ENCODE measurements at places on chromosomes 1 and 21.

DNA sequence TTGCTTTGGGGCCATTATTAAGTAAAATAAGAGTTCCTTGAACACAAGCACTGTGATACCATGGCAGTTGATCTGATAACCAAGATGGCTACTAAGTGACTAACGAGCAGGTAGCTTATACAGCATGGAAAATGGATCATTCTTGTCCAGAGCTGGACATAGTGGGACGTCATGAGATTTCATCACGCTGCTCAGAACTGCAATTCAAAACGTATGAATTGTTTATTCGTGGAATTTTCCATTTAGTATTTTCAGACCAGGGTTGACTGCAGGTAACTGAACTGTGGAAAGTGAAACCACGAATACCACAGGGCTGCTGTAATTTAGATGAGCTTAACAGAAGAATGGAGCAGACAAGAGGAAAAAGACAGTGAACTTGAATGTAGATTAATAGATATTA lies 38.9 kb downstream of the CCDC18 start:
- DNase-seq = no peak

- DNase-seq = no peak
These were observed 181.1 kb downstream of the NEK7 start for GRCh38 chr1:198337886-198338285.

GRCh38 chr1:161999301-162000052 lies 24.2 kb downstream of the OLFML2B start:
- DNase-seq = no peak

DNA sequence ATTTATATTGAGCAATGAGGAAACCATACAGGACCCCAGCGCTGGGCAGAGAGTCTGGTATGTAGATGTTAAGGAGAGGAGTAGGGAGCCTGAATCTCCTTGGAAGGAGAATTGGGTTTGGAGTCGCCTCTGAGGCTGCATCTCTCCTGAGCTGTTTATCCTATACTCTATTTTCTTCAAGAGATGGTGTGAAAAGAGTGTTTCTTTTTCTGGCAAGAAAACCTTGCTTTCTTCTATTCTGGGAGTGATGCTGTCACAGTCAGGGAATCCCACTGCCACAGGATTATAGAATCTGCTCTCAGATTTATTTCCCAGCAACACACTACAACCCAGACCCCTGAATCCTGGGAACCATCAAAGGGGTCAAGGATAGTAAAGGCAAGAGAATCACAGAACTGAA lies 3.3 kb downstream of the LURAP1 start:
- no peak for DNase-seq

DNA sequence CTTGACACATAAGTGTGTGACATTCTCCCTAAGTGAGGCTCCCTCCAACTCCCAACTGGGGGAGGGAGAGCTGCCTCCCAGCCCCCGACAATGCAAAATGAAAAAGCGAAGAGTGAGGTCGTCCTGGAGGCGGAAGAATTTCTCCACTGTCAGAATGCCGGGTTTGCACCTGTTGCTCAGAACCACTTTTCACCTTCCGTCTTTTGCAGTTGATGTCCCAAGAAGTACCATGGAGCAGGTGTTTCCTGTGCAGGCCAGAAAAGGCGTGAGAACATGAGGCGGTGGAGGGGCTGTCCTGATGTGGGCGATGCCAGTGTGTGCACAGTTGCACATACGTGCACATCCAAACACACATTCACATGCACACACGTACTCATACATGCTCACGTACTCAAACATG lies 158.6 kb upstream of the AJAP1 start:
- DNase-seq = no peak

DNA sequence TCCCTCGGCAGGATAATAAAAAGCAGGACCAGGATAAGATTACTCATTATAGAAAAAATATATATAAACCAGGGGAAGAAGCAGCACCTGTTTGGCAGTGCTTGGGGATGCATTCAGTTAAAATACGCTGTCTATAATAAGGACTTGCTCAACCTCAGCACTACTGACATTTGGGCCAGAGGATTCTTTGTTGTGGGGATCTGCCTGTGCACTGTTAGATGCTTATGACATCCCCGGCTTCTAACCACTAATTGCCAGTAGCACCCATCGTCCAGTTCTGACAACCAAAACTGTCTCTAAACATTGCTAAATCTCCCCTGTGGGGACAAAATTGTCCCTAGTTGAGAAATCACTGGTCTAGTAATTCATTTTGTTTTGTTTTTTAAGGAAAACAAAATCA lies 242.1 kb downstream of the SLC45A1 start:
- DNase-seq = no peak

- DNase-seq = no peak
These were observed 24.5 kb downstream of the ERO1B start for GRCh38 chr1:236257216-236257615.

DNA sequence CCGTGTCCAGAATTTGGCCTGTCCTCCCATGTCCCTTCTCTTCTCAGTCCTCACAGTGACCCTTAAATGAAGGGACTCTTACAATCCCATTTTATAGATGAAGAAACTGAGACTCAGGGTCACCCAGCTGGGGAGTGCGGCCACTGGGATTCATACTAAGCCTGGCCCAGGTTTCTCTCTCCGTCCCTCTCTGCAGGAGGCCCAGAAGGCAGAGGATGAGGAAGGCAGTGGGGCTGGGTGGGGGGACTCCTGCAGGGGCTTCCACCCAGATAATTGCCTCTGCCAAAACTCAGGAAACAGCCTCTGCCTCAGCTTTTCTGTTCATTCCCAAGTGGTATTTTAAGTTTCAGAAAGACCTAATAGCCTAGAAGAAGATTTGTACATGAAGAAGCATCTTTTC lies 299.8 kb downstream of the MATN1 start:
- DNase-seq = no peak

DNA sequence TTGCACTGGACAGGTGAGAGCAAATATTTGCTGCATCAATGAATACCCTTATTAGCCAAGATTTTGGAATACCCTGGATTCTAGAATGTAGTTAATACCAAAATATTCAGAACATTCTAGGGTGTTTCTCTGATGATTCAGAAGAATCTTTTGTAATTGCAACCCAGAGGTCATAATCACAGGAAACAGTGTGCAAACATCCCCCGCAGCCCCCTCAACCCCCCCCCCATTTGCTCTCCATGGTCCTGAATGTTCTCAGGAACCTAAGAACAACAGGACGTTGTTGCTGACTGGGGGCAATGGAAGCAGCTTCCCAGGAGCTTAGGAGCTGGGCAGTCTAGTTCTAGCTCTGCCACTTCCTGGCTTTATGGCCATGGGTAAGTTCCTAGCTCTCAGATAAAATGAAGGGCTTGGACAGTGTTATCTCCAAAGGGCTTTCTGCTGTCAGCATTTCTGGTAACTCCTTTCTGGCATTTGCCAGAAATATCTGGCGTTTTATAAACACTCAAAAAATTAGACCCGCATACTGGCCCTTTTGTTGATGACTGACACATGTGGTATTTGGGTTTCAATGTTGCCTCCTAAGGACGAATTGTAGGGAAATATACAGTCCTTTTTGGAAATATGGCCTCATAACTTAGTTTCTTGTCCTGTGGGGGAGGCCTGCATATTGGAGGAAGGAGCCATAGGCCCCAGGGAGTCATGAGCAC lies 178.6 kb downstream of the RRAGC start:
- DNase-seq = no peak

- no peak for DNase-seq
These were observed 7.4 kb upstream of the B3GALNT2 start for GRCh38 chr1:235511470-235512240.

- DNase-seq = no peak
These were observed 20.6 kb downstream of the RUNX1 start for GRCh38 chr21:35028451-35028978.

DNA sequence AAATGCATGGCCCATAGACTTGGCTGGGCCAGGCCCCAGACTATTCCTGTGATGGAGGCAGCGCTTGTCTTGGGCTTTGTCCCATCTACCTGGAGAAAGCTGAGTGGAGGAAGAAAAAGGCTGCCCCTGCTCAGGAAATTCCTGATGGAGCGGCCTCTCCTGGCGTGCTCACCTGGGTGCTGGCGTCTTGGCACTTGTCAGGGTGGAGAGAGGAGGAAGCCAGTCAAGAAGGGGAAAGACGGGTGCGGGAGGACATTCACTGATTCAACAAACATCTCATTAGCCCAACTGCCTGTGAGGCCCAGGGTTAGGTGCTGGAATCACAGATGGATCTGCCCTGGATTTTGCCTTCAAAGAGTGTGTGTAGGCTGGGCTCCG lies 16.1 kb downstream of the ALPL start:
- DNase-seq = no peak

DNA sequence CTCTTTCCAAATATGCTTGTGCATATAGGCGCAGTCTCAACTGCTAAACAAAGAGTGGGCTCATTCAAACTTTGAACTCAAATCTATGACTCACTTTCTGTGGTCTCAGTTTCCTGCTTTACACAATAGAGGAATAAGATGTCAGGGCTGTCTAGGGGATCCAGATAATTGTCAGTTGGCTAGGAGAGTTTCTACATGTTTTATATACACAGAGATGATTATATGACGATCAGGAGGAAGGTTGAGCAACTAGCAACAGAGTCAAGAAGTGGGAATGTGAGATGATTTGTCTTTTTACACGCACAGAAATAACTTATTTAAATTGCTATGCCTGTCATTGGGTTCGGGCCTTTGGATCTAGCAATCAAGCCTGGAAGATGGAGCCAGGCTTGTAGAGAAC lies 299.4 kb upstream of the LYPLAL1 start:
- DNase-seq = no peak

DNA sequence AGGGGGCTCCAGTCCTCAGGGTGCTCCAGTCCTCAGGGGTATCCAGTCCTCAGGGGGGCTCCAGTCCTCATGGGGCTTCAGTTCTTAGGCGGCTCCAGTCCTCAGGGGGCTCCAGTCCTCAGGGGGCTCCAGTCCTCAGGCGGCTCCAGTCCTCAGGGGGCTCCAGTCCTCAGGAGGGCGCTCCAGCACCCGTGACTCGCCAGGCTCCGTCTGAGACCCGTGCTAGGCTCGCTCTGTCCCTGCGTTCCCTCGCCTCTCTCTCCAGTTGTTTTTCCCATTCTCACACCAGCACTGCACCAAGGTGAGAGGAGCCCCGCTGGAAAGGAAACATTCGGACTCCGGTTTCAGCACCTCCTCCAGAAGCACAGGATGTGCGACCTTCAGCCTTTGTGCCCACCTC lies 9.4 kb upstream of the OR2M2 start:
- DNase-seq = no peak

- no peak for DNase-seq
These were observed 21.9 kb downstream of the HEYL start for GRCh38 chr1:39617488-39618049.

GRCh38 chr1:76257823-76258222 lies 183.3 kb downstream of the ST6GALNAC3 start:
- no peak for DNase-seq

Measured in SW 1271 (cell line).